CD4-positive, alpha-beta T cell treated with Interleukin-6 for 4 hours (primary cell): ENCODE measurements at places on chromosomes 16 and 17.
A peak's percentile ranks its signal among the peaks of the same experiment; 100 is the strongest.

GRCh38 chr16:67993207-67994039 lies 5.9 kb downstream of the DPEP2 start:
- DNase-seq: peak; percentile 87

DNA sequence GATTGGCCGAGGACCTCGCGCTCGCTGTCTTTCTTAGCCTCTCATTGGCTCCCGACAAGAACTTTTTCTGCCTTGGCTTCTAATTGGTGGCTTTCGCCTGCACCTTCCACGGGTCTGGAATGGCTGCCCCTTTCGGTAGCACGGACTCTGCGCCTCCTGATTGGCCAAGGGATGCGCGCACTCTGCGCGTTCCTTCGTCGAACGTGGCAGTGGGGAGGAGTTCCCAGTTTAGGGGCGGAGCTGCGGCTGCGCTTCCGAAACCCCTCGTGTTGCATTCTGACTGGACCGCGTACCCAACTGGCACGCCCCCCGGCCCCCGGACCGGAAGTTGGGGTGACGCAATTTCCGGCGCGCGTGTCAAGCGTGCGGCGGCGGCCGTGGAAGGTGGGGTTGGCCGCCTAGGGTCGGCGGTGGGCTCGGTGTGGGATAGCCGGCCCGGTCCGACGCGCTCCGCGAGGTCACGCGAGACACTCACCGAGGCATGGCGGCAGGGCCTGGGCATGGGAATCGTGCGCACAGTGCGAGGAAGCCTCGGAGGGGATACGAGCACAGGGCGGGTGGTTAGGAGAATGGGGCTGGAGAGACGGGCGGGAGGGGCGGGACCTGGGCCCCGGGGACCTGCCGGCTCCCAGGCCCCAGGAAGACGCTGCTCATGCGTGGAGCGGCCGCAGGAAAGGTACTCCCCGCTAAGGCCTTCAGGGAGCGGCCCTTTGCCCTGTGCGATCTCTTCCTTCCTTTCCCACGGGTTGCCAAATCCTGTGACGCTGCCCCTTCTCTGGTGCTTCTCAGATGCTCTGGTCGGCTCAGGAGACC lies 627 bp upstream of the P4HB start:
- peak; percentile 99 for DNase-seq

DNA sequence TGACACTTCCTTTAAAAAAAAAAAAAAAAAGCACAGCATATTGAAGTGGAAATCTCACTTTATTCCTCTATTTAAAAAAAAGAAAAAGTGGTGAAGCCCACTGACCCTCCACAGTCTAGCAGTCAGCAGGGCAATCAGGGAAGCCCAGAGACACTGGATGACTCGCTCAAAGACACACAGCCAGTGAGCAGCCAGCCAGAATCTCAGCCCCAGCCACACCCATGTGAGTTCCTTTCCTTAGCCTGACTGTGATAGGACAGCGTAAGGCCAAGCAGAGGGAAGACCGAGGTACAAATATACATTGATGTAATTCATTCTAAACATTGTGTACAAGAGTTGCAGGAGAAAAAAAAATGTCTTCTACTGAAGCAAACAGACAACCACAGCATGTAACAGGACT lies 22.5 kb downstream of the XPO6 start:
- peak; percentile 56 for DNase-seq

- DNase-seq: no peak
Measured at GRCh38 chr17:47806026-47806912, 15.3 kb downstream of the OSBPL7 start.

DNA sequence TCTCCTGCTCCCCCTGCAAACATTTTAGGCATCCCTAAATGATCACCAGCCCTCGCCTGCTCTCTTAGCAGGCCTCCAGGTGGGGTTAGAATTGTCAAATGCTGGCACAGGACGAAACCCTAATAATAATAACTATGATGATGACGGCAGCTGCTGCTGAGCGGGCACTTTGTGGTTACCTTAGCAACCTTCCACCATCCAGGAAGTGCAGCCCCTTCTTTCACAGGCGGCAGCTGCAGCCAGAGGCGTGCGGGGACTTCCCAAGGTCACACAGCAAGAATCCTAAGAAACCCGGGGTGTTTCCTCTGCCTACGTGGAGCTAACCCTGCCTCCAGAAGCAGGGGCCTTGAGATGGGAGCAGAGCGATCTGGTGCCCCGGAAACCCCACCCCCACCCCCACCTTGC lies 22.4 kb upstream of the EIF1 start:
- DNase-seq: peak; percentile 56
